Stimulated activated naive CD8-positive, alpha-beta T cell treated with anti-CD3 and anti-CD28 coated beads, Interleukin-15, Interleukin-2, amounts not matched to agents 100 U/mL and 50 U/mL, for 24 hours (primary cell): ENCODE measurements at places on chromosomes 6 and 20.
A peak's percentile ranks its signal among the peaks of the same experiment; 100 is the strongest.

DNA sequence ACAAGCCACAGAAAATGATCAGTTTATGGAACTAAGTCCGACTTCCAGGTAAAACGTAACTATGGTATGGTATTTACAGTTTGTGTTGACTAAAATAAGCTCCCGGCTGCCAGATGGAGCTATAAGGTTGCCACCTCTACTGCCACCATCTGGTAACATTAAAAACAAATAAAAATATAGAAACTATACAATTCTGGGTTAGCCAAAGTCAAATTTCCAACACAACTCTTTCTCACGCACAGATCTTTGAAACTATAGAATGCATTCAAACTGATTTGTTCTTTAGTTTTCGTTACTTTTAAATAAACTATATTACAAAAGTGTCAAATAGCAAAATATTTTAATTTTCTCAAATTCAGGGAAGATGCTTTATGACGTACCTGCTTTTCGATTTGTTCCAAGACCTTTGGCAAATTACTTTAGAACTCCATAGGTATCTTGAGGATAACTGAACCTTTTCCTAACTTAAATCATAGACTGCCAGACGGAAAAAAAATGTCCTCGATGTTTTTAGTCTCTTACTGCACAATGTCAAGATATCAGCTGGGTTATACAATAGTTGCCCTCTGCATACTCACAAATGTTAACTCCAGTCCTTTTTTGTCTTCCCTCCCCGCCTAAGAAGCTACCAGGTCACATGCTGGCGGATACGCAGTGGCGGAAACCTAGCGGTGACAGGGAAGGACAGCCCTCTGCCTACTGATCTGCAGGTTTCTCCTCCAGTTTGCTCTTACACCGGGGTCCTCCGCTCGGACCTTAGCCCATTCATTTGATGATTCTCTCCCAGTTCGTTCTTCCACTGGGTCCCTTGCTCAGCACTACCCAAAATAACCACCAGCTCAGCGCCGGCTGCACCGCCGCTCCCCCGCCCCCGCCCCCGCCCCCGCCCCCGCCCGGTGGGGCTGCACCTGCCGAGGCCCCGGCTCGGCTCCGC is 888 bp downstream of the SLC17A5 start:
- DNase-seq: peak; percentile 64

DNA sequence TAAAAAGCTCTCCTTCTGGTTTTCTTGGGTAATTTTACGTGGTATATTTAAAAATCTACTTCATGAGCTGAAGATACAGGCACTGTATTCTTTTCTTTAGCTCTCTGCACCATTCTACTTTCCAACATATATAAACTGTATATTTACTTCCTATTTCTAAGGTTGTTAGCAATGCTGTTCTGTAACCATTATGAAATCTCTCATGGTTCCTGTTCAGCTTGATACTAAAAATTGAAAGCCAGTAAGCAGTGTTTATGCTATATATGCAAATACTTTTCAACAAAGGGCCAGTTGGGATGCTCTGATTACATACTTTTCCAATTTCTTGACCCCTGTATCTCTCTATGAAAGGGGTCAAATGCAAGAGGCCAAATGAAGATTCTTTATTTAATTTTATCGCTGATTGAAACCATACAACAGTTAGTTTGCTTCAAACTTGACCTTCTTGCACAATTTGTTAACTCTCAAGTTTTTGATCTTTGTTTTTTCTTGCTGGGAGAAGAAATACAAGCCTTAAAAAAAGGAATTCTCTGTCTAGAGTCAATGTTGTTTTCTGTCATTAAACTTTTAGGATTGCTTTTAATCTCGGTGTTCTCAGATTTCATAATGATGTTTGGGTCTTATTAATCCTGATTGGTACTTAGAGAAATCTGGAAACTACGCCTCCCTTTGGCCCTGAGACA is 223.2 kb downstream of the PRL start:
- no peak for DNase-seq

GRCh38 chr20:62742979-62743776 is 34.5 kb downstream of the NTSR1 start:
- no peak for DNase-seq

DNA sequence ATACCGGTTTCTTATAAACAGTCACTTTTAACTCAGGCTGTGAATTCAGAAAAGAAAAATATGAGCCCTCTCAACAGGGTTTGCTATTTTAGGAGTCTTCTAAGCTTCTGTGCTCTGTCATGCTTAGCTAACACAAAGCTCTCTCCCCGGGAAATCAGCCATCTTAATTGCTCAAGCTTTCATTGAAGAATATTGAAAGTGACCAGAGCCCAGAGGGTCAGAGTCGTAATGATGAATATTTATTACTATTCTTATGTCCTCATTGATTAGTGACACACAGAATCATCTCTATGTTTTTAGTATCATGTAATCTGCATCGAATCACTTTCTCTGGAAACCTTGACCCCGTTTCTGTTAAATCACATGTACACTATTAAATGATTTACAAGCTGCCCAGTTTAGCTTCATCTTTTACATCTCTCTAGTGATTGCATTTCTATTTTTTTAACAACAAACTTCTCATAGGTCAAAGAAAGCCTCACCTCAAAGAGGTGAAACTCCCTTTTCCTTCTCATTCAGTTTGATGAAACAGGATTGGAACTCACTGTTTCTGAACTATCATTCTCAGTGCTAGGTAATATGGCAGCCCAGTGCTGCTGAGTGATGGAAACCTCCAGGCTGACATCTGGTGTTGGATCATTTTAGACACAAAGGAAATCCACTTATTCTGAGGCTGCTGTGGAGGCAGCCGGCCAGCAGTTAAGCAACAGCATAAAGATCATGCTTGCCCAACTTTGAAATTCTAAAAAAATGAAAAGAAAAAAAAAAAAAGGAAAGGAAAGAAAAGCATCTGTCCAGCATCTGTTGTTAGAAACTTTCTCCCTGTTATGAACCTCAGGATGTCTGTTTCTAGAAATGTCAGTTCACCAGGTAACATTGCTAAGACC is 96.3 kb downstream of the RFPL4B start:
- no peak for DNase-seq

DNA sequence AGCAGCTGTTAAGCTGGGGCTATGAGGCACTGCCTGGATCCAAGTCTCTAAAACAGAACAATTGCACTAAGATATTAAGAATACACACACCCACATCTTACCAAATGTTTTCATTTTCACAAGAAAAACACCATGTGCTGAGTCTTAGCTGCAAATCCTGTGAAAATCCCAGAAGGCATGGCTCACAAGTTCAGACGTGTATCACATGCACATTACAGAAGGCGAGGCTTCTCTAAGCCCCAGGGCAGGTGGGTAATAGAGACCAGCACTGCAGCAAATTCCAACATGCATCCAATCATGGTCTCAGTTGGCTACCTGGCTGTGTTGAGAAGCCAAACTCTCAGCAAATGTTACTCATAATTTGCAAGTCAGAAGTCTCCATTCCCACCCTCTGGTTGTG is 16.2 kb upstream of the CST3 start:
- no peak for DNase-seq
